Epithelial cell of prostate (primary cell): ENCODE measurements at places on chromosomes 4 and X.

DNA sequence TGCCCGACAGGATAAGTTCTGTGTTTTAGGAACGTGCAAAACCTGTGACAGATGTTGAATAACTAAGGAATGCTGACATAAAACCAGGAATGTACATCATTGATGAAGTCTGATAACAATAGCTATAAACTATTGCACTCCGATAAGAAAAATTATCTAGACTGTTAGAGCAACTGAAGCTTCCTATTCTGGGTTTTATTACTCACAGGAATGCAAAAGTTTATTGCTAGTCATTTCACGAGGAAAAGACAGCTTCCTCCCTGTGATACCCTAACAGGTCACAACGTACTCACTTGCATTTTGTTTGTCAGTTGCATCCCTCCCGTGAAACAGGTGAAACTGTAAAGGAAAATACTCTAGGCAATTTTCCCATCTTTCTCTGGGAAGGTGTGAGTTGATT, 65.9 kb downstream of the CLDN22 start:
- no peak for DNase-seq

DNA sequence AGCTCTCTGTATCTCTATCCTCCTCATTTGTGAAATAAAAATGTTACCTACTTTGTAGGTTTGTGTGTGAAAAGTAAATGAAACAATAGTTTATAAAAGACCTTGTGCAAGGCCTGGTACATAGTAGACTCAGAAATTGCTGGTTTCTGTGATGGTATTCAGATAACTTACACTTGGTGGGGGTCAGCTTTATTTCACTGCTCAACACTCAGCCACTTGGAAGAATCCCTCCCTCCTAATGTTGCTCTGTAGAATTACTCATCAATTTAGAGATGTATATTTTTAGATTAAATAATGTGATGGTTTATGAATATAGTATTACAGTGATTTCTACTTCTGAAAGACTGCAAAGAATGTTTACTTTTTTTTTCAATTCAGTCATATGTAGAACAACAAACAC, 32.7 kb downstream of the SMARCAD1 start:
- DNase-seq: no peak

DNA sequence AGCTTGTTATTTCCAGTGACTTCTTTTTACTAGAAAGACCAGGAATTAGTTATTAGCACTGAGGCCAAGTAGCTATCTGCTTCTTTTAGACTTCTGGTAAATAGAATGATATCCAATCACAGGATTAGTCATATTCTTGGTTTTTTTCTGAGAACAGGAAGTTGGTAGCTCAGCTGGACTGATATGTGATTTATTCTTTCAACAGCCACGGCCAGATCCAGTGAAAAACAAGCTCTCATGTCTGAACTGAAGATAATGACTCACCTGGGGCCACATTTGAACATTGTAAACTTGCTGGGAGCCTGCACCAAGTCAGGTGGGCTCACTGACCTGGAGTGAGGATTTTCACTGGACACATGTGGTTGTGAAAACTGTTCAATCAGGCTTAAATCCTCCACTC, 48.6 kb downstream of the PDGFRA start:
- DNase-seq: peak; percentile 62

GRCh38 chr4:8688041-8688907, 95.7 kb downstream of the CPZ start:
- DNase-seq: no peak

DNA sequence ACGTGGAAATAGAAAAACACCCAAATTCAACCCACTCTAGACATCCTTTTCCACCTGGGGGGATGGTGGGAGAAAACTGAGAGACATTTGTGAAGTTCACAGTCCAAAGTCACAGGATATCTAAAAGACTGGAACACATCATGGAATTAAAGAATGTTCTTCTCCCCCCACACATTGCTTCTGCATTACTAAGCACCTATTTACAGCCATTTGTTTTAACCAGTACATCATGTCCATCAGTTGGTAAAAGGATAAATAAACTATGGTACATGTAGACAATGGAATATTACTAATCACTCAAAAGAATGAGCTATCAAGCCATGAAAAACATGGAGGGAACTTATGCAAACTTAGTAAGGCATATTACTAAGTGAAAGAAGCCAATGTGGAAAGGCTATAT, 185.5 kb upstream of the ANXA10 start:
- DNase-seq: no peak

DNA sequence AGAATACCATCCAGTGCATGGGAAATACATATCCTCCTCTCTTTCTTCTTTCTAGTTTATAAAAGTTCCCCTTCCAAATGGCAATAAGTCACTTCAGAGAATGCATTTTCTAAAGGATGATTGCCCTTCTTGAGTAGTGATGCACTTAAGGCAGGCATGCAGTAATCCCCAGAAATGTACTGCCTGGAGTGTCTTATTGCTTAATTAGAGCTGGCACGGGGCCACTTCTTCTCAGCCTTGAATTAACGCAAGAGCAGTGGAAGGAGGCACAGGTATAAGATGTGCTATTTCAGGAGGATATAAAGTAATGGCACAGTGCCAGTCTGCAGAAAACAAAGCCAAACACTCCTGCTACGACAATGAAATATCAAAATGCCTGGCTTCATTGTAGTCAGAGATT, 371.4 kb upstream of the FAM241A start:
- DNase-seq: no peak

GRCh38 chr4:61210186-61210939, 10.2 kb downstream of the ADGRL3 start:
- DNase-seq: no peak

- DNase-seq: no peak
These were observed 103.9 kb downstream of the MMRN1 start for GRCh38 chr4:89998469-89999011.

GRCh38 chr4:155304375-155304774, 72.4 kb downstream of the MAP9 start:
- peak; percentile 18 for DNase-seq

DNA sequence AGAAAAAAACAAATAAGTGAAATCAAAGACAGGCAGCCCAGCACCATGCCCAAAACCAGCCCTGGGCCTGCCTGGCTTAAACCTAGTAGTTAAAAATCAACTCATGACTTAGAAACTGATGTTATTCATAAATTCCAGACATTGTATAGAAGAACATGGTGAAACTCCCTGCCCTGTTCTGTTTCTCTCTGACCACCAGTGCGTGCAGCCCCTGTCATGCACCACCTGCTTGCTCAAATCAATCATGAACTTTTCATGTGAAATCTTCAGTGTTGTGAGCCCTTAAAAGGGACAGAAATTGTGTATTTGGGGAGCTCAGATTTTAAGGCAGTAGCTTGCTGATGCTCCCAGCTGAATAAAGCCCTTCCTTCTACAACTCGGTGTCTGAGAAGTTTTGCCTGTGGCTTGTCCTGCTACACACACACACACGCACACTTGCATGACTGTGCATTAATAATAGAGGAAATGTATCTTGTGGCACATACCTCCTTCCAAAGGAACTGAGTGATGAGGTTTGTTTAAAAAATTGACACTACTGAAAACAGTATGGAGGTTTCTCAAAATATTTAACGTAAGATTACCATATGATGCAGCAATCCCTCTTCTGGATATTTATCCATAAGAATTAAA, 39.2 kb upstream of the UGT2B7 start:
- DNase-seq: no peak

- no peak for DNase-seq
These were observed 51.9 kb downstream of the NR3C2 start for GRCh38 chr4:148390311-148390710.

DNA sequence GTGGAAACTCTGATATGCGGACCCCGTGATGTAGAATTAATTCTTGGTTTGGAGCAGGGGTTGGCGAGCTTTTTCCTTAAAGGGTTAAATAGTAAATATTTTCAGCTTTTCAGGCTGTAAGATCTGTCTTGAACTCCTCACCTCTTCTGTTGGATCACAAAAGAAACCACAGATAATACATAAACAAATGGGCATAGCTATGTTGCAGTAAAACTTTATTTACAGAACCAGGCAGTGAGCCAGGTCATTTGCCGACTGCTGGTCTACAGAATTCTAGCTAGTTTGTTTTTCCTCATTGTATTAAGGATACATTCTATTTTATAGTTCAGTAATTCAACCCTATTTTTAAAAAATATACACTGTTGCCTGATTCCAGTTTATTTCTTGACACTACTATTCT, 116.6 kb downstream of the PAPSS1 start:
- DNase-seq: no peak

GRCh38 chrX:155876704-155877103, 4.4 kb upstream of the VAMP7 start:
- no peak for DNase-seq

DNA sequence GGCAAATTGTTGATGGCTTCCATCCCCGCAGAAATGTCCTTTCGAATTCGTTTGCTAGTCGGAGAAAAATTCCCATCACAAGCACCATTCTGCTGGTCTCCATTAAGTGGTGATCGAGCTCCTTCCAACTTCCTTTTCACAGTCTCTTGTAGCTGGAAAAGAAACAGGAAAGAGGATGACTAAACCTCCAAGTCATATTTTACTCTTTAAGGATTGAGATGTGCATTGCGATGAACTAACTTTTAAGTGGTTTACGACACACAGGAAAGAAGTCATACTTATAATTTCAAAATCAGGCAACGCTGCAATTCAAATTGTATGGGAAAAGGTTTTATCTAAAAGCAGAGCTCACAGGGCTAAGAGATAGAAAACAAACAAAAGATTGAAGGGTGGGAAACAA, 225.2 kb downstream of the MGST2 start:
- no peak for DNase-seq

- DNase-seq: no peak
These were observed 479.0 kb upstream of the GRID2 start for GRCh38 chr4:91824773-91825172.

- DNase-seq: no peak
These were observed 566 bp downstream of the ATP11C start for GRCh38 chrX:139932073-139932900.

DNA sequence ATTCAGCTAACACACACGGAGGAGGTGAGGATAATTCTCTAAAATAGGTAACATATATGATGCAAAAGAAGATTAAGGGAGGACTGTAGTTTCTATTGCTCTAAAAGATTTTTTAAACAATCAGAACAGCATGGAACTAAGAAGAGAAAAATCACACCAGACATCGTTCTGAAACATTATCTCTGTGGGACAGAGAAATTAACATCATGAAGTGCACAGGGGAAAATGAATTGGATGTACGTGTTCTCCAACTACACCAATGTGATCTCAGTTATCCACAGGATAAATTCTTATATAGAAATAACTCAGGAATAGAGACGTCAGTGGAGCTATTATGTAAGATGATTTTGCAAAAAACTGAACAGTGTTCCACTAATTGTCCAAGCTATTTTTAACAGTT, 614.1 kb upstream of the HS3ST1 start:
- no peak for DNase-seq

GRCh38 chrX:4932790-4933189, 1219.3 kb upstream of the PRKX start:
- DNase-seq: peak; percentile 14

GRCh38 chr4:6086846-6087245, 68.6 kb upstream of the C4orf50 start:
- no peak for DNase-seq

- no peak for DNase-seq
These were observed 350.3 kb downstream of the PTTG2 start for GRCh38 chr4:38310446-38311043.
